GM19239 (cell line): ENCODE measurements at places on chromosomes 1 and 21.
A peak's percentile ranks its signal among the peaks of the same experiment; 100 is the strongest.

- DNase-seq: no peak
Observed at GRCh38 chr1:233268389-233269022, 27.0 kb downstream of the PCNX2 start.

GRCh38 chr1:161864577-161864976 is 98.5 kb downstream of the ATF6 start:
- DNase-seq: no peak

DNA sequence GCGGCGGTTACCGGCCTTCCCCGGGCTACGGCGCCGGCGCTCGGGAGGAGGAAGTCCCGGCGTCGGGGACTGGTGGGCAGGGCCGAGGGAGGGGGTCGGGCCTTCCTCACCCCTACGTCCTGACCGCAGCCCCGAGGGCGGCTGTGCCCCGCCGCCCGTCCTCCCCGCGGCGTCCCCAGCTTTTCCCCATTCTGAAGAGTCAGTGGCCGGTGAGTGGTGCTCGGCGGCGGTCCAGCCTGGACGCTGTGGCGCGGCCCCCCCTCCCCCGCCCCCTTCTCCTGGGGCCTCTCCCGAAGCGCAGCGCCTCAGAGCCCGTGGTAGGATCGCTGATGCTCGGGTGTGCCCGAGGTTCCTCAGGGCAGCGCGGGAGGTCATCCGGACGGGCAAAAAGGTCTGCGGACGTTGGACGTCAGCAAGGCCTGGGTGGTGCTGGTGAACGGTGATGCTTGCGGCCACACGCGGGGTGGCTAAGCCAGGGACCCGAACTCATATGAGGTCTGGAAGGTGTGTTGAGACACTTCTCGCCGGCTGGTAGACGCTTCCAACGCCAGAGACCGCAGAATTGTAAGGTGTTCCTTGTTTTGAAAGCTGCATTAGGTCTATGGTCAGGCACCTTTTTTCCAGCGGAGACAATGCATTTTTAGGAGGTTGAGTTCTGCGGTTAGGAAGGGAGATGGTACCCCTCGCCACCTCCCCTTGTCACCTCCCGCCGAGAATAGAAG is 725 bp downstream of the SLC25A33 start:
- DNase-seq: peak; percentile 59

GRCh38 chr1:241387216-241387615 is 30.2 kb upstream of the RGS7 start:
- no peak for DNase-seq

DNA sequence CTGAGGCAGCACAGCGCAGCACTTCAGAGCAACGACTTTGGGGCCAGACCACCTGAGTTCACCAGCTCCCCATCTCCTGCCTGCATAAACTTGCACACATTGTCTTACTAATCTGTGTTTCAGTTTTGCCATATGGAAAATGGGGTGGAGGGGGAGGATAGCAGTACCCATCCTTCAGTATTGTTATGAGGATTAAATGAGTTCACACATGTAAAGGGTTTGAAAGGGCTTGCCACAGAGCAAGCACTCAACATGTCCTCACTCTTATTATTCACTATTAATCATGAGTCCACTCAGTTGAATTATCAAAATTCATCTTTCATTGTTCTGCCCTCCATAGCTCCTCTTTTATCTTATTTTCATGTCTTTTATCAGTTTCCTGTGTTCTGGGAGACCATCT is 40.1 kb upstream of the BMP8B start:
- no peak for DNase-seq

GRCh38 chr1:172793823-172794222 is 134.9 kb downstream of the FASLG start:
- no peak for DNase-seq

- no peak for DNase-seq
Observed at GRCh38 chr1:31926252-31926651, 11.9 kb downstream of the PTP4A2 start.

GRCh38 chr21:38859852-38860251 is 54.1 kb downstream of the ETS2 start:
- DNase-seq: no peak

- DNase-seq: no peak
Observed at GRCh38 chr1:26856181-26856580, 6.8 kb upstream of the SFN start.

GRCh38 chr21:42754270-42754933 is 101.0 kb downstream of the PDE9A start:
- no peak for DNase-seq

GRCh38 chr1:206723462-206723804 is 38.7 kb downstream of the MAPKAPK2 start:
- DNase-seq: no peak

DNA sequence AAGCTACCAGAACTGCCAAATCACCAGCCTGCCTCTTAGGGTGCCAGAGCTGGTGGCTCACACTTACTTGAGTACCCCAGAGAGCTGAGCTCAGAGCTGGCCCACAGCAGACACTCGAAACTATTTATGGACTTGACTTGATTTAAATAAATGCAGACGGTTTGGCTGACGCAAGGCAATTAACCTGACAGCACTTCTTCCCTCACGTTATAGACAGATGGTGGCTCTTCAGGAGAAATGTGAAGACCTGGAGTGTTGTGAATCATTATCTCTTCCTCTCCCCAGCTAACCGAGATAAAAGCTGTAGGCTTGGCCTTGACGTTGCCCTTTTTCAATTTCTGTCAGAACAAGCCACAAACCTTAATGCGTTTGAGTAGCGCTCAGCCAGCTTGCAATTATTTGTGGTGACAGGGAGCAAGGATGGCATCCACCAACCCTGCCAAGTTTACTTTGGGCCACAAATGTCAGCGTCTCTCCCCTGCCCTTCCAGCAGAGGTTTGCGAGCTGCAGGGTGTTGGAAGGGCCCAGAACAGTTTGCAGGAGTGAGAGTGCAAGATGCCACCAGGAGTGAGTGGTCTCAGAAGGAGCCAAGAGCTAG is 34.0 kb upstream of the BCAR3 start:
- no peak for DNase-seq

- DNase-seq: no peak
Observed at GRCh38 chr21:35071347-35071746, 22.2 kb upstream of the RUNX1 start.

DNA sequence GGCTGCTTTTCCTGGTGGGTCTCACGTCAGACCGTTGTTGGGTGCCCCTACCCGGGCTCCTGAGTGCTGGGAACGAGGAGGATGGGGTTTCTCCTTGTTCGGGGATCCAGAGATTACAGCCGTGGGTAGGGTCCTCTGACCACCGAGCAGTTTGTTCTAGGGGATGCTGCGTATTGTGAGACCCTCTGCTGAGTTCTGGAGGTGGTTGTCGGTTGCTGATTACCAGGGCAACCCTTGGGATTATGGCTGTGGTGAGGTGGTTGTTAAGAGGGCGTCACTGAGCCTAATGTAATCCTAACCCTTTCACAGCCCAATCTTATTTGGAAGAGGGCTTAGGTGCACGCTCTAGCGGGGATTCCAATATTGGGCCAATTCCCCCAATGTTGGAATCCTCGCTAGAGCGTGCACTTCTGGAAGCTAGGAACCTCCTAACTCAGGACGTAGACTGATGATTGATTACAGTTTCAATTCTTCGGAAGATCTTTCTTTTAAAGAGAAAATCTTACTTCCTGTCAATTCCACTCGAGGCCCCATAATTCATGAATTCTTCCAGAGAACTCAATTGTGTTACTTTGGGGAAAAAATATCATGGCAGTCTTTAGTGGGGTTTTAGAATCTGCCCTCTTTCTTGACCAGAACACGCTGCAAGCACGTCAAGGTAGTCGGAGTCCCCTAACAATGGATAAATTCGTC is 483 bp downstream of the TCEANC2 start:
- no peak for DNase-seq

- no peak for DNase-seq
Observed at GRCh38 chr1:216750031-216750627, 26.9 kb upstream of the ESRRG start.

DNA sequence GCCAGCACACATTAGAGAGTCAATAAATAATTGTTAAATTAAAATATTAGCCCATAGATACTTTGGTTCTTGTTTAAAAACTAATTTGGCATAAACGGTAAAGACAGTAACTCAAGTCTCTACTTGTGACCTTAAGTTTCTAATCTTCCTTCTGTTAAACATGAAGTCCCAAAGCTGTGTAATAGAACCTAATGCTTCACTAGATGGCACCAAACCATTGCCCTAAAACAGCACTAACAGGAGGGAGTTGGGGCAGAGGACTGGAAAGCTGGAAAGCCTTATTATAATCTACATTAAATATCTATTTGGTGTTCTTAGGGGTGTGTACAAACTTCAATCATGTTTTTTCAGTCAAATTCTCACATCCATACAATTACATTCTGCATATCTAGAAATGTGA is 176.7 kb downstream of the OLFM3 start:
- no peak for DNase-seq

GRCh38 chr1:119771770-119772169 is 3.1 kb upstream of the HMGCS2 start:
- DNase-seq: no peak
